Right renal cortex interstitium (tissue), 3 donors: ENCODE measurements at places on chromosomes 5 and 9. TPM values are rescaled to one million over a fixed set of nuclear protein-coding genes. Genes with fewer than 3 reads are reported as not detected.

DNA sequence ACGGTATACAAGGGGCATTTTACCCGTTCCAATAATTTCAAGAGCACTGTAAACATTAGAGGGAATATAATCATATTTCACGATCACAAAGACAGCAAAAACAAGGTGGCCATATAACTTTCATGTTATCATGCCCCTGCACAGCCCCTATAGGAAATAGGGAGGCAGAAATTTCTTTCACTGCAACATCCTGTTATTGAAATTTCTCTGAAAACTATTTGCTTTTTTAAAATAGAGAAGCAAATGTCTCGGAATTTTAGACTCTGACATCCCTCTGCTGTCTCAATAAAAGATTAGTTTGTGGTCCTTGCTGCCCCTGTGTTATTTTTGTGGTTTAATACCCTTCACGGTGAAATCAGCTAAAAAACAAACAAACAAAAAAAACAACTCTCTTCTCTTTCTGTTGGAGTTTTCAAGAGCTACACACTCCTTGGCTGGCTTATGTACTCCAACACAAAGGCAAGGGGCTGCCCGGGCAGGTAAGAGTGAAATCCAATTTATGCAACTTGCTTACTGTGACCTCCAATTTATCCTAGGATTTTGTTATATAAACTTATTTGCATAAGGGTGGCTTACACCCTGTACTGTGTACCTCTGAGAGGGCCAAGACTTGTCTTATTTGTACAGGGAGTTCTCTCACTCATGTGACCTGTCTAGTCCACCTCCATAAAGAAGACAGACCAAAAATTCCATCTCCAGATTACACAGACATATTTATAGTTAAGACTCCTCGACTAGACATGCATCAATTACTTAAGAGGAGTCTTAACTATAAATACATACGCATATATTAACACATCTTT lies 223.6 kb downstream of the MLLT3 start:
- DNase-seq: no peak

DNA sequence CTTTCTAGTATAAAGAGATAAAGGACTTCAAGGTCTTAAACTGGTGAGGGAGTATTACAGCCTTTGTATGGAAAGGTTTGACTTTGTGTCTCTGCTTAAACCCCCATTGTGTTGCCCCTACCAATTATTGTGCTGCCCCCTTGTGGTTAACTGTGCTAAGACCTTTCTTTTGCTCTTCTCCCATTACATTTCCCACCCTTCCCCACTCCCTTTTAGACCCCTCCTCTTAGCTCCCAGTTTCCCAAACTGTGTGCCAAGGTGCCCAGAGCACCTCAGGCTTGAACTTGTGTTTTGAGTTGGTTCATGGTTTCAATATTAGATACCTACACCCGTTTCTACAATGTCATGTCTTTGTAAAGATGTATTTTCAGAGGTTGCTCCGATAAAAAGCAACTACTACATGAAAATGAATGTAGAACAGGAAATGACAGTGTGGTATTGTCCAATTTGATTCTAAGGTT lies 2.9 kb downstream of the JAK2 start:
- DNase-seq: no peak

The POLK gene
- polyA plus RNA-seq: 26.6 TPM

The SPAAR gene
- 1.5 TPM for polyA plus RNA-seq

The ARHGAP26 gene
- 12.1 TPM for polyA plus RNA-seq

The ARL14EPL gene
- polyA plus RNA-seq: not detected

The PALM2AKAP2 gene
- 9.9 TPM for polyA plus RNA-seq

The MCTP1 gene
- polyA plus RNA-seq: 4.2 TPM

The PTPRD gene
- 101 TPM for polyA plus RNA-seq
